Dorsolateral prefrontal cortex (tissue), 122 donors: ENCODE measurements at places on chromosomes 16 and 17. TPM values are rescaled to one million over a fixed set of nuclear protein-coding genes. Genes with fewer than 3 reads are reported as not detected.

GRCh38 chr17:69949973-69950695 lies 124.9 kb upstream of the KCNJ16 start:
- no peak for DNase-seq

- no peak for DNase-seq
Observed at GRCh38 chr16:81067166-81067565, 9.9 kb downstream of the C16orf46 start.

DNA sequence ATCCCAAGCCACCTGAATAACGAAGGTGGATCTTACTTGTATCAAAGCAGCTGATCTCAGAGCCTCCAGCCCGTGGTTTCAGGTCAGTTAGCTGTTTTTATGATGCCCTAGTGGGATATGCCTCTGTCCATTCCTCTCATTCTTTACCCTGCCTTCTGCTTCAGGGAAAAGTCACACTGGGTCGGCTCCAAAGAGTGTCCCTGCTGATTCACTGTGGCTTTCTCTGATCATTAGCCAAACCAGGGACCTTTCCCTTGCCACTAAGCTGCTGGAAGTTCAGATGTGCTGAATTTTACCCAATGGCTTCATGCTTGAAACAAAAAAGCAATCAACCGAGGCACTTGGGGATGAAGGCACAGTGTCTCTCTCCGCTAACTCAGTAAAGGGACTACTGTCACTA lies 170.2 kb upstream of the SALL1 start:
- DNase-seq, result no peak

The MILR1 gene
- 7.0 TPM for total RNA-seq

The KRT36 gene
- not detected for total RNA-seq

DNA sequence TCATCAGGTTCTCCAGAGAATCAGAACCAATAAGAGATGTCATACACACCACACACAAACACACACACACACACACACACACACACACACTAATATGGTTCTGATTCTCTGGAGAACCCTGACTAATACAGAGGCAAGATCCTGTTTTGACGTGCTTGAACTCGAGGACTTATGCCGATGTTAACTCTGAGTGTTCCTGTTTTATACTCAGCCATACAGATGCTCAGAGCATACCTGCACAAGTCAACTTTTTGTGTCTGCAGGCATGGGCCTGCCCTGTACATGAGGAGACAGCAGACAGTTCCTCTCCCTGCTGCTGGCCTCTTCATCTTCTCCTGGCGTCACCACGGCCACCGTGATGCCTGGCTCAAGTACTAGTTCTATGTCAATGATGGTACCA lies 635.9 kb downstream of the WWOX start:
- no peak for DNase-seq

- no peak for DNase-seq
Observed at GRCh38 chr17:65553646-65554552, 7.5 kb downstream of the AXIN2 start.

DNA sequence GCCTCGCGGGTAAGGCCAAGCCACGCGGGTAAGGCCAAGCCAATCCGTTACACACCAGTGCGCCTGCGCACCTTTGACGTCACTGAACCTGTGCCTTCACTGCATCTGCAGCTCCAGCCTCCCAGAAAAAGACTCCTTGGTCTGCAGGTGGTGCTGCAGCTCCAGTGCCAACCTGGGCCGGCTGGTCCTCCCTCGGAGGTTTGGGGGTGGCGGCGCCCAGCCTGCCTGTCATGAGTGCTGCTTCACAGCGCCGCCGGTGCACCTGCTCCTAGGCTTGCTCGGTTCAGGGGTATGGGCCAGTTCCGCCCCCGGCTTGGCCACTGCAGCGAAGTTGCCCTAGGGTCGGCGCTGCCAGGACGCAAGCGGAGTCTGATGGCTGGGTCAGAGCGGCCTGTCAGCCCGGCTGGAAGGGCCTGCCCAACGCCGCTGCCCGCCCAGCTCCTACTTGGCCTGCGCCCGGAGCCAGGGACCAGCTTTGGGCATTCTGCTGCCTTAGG lies 146.6 kb downstream of the USP22 start:
- no peak for DNase-seq

The RAD51C gene
- total RNA-seq, result 42.1 TPM
